ENCODE measurements at places on chromosomes 5 and 9.

DNA sequence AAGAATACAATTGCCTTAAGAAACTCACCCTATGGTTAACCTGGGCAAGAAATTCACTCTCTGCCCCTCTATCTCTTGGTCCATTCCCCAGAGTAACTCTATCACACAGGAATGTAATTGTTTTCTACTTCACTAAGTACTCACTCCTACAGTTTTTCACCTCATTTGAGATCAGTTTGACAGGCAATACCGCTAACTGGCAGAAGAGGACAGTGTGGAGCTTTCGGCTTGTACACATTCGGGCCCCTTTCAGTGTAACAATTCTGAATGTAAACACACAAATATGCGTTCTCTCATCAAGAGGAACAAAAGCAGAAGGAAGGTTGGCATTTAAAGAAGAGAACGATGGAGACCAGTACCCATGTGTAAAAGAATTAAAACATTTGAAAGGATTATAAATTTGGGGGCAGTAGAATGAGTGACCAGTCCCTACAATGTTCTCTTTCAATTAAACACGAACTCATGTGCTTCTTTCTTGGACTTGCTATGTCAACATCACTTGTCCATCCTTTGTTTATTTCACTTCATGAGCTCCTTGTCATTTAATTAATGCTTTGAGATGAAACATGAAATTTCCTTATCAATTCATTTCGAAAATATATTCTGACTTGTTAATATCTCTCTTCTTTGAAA is 188.5 kb upstream of the GRAMD2B start:
- no peak for DNase-seq

DNA sequence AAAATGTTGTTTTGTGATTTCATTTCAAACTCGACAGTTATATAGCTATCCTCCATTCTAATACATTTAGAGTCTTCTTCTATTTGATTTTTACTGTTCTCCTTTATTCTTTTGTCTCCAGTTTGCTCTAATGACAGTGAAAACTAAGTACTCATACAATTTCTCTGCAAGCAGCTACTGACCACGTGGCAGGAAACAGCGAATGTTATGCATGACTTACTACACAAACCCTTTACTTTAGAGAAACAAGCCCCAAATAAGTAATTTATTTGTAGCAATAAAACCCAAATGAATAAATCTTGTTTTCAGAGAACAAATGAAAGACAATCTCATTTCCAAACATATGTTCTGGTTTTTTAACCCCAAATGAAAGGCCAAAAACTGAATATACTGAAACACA is 41.9 kb downstream of the CDH6 start:
- DNase-seq = no peak

GRCh38 chr9:27377811-27378456 is 81.0 kb upstream of the EQTN start:
- no peak for DNase-seq

DNA sequence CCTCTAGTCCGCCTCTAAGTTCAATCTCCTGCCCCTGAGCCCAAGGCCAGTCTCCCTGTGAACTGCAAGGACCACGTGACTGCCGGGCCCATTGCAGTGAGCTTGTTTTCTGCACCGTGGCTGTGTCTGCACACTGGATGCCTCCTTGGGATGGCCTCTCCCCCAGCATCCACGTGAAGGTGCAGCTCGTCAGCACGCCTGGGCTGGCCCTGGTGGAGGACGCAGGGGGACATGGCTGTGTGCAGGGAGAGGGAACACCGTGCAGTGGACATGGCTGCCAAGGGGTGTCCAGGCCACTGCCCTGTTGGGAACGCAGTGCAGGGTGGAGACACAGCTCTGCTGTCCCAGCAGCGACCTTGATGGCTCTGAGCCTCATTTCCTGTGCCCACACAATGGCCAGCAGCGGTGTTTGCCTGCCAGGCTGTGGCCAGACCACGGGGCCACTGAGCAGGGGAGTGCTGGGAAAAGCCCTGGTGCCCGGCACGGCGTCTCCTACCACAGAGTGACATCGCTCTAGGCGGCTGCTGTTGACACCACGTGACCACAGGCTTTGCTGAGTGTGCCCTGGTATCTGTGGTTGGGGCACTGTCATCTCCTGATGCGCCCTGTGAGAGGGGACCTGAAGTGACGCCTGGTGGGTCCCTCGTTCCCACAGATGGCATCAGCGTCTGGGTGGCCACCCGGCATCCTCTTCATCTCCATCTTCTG is 26.9 kb upstream of the EXOC3 start:
- no peak for DNase-seq

- DNase-seq = no peak
These were observed 374.9 kb downstream of the MAT2B start for GRCh38 chr5:163880302-163880701.

DNA sequence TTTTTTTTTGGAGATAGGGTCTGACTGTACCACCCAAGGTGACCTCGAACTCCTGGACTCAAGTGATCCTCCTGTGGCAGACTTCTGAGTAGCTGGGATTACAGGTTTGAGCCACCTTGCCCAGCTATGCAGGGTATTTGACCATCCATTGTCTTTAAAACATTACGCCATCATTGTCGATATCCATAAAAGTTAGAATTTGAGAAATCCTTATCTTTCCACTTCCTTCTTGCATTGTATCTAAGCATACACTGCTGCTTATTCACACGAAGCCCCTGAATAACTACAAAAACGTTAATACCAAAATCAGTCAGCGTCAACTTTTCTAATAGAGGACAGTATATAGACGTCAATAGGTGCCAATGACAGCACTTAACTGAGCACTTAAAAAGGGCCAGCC is 5.4 kb upstream of the OTULINL start:
- no peak for DNase-seq

- DNase-seq = no peak
These were observed 1.5 kb upstream of the RMND5B start for GRCh38 chr5:178129296-178129695.

DNA sequence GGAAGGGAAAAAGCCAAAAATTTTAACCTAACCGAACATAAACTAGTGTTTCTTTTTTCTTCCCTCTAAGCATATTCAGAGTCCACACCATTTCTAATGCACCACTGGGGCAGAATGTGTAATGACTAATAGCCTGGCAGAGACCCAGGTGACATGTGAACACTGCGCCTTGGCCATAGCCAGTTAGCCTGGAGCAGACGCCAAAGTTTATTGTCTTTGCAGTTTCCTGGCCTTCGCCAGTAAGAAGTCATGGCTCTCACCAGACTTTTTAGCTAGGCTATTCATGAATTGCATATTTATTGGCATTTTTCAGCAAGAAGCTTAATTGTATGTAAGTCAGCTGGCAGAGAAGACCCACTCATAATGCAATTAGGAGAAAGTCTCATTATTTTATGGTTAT is 182.8 kb upstream of the SLC27A6 start:
- DNase-seq = no peak

DNA sequence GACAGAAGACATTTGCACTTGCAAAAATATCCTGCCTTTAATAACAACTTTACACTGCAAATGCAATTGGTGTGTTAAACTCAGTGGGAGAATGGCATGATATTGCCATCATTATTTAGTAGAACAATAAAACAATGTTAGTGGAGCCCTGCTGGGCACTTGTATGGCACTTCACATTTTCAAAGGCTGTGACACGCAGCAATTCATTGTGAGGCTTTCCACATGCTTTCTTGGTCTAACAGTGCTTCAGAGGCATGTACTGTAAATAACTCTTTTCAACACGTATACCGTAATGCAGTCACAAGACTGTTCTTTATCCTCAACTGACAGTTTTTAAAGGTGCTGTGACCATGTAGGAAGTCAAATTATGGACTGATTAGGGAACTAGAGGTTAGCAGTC is 155.5 kb upstream of the EPB41L4A start:
- DNase-seq = no peak

GRCh38 chr5:40734986-40735385 is 20.8 kb downstream of the TTC33 start:
- DNase-seq = no peak

DNA sequence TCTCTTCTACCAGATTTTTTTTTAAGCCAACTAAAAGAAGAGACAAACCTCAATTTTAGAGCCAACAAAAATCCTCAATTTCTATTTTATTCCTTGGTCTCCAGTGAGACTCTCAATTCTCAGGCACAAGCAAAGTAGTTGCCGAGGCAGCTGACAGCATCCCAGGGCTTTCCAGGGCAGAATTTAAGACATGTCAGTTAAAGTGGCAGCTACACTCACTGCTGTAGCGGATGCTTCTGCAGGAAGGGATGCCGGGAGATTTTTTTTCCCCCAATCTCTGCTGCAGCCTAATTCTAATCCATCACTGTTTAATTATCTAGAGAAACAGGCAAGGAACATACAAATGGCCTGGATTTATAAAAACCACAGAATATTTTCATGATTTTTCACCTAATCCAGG is 57.0 kb downstream of the TTC39B start:
- DNase-seq = no peak

GRCh38 chr9:5586391-5586802 is 42.5 kb upstream of the RIC1 start:
- no peak for DNase-seq

GRCh38 chr9:104091708-104092107 is 2.4 kb upstream of the SMC2 start:
- DNase-seq = no peak

GRCh38 chr5:132176521-132176945 is 51.1 kb downstream of the P4HA2 start:
- DNase-seq = no peak

- no peak for DNase-seq
These were observed 207.6 kb upstream of the CDKN2B start for GRCh38 chr9:22216730-22217172.

- DNase-seq = no peak
These were observed 189.1 kb upstream of the PTGER4 start for GRCh38 chr5:40490464-40491111.

Data from NCI-H2171 (cell line).